ENCODE measurements at places on chromosomes 4 and X.

GRCh38 chr4:121696581-121697461 is at the start of gene ANXA5:
TSS of gene ANXA5 (minus strand) at chr4:121696980. CDS start at chr4:121696589, 391 bp downstream.
- peak; percentile 52 for DNase-seq

- DNase-seq = no peak
These were observed at the start of the genes SATL1 and ZNF711 for GRCh38 chrX:85243761-85244449. TSS of gene SATL1 (minus strand) at chrX:85243779. CDS start at chrX:85108968, 134,811 bp downstream. TSS of gene ZNF711 (plus strand) at chrX:85243991. CDS start at chrX:85247573, 3,582 bp downstream.

- DNase-seq = no peak
These were observed 159.9 kb upstream of the MAMLD1 start for GRCh38 chrX:150203248-150203645.

DNA sequence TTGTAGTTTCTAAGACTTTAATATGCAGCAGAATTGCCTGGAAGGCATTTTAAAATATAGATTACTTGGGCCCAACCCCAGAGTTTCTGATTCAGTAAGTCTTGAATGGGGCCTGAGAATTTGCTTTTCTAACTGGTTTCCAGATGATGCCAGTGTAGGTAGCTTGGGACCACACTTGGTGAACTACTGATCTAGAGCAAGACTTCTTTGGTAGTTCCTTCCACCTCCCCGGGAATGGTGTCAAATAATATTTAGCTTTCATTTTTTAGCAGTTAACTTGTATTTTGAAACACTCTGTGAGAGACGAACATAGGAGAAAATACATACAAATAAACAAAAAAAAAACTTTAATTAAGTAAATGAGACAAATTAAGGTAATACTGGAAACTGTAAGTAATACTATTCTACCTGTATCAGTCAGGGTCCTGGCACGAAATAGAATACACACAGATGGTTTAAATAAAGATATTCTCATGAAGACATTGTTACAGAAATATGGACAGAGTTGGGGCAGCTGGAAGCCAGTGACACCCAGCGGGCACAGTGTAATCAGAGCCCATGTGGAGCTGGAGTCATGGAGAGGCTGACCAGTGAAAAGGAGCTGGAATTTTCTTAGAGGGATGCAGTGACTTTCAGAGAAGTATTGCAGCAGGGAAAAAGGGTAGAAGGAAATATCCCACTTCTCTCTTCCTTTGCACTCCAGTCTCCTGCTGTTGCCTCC is 905.7 kb downstream of the CCSER1 start:
- no peak for DNase-seq

DNA sequence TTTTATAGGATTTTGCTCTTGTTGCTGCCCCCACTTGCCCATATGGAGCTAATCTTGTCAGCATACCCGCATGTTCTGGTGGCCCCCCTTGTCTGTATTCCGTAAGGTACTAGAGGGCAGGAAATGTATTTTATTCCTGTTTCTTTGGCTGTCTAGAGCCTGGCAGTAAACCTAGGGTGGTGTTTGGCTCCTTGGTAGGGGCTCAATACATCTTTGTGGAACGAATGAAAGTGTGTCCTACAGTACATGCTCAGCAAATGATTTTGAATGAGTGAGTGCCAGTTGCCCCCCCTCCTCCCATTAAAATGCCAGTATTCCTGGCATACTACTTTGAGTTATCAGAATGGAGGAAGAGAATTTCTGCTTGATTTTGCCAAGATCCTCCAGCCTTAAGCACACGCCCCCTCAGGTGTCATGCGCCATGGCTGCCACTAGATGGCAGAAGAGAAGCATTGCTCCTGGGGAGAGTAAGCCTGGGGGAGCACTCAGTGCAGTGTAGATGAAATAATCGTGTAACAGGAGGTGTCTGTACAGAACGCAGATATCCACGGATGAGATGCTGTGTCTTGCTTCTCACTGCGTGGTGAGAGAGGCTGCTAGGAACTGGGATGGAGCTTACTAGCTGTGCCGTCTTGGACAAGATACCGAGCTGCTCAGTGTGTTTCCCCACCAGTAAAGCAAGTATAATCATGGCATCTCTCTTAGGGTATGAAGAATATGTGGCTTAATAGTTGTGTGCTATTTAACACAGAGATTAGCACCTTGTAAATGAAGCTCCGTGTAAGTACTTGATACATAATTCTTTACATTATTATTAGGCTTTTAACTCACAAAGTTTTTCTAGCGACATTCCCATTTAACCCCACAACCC is 17.2 kb upstream of the RNF212 start:
- peak; percentile 48 for DNase-seq

DNA sequence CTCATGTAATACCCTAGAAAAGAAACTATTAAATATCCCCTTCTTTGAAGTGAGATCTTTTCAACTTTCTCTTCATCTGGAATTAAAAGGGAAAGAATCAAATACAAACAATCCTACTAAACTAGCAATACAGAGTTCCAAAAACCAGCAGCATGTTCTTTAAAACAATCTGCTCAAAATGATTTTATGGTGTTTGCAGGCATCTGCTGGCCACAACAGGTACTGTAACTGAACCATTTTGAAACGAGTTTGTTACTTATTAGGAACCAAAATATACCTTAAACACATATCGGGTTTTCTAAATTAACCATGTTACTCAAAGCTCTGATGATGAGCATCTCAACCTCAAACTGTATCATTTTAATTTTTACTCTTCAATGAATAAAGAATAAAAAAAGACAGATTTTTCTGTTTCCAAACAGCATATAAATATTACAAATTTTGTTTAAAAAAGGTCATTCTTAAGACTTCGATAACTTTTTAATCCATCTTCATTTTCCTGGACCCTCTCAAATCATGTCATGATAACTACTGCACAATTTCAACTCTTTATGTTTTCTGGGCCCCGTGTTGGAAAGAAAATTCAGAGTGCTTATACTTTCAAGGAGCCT is 56.5 kb downstream of the ARAP2 start:
- no peak for DNase-seq

GRCh38 chr4:106269711-106270110 is 46.3 kb downstream of the TBCK start:
- no peak for DNase-seq

- DNase-seq = no peak
These were observed 75.8 kb upstream of the CCDC160 start for GRCh38 chrX:134161162-134161561.

DNA sequence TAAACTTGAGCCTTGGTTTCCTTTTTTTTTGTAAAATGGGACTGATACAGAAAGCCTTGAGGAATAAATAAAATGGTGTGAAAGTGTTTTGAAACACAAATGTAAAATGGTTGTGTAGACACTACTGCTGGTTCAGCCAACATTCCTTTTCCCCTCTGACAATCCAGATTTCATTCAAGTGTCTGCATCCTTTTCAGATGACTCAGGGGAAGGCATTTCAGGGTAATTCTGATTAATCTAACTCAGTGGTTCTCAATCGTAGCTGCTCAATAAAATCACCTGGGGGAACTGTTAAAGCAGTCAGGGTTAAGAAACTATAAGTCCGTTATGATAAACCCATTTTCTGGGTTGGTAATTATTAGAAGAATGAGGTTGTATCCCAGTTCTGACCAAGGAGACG is 4.6 kb downstream of the ARHGAP10 start:
- DNase-seq = no peak

GRCh38 chr4:156437666-156438065 is 484.0 kb upstream of the CTSO start:
- no peak for DNase-seq

DNA sequence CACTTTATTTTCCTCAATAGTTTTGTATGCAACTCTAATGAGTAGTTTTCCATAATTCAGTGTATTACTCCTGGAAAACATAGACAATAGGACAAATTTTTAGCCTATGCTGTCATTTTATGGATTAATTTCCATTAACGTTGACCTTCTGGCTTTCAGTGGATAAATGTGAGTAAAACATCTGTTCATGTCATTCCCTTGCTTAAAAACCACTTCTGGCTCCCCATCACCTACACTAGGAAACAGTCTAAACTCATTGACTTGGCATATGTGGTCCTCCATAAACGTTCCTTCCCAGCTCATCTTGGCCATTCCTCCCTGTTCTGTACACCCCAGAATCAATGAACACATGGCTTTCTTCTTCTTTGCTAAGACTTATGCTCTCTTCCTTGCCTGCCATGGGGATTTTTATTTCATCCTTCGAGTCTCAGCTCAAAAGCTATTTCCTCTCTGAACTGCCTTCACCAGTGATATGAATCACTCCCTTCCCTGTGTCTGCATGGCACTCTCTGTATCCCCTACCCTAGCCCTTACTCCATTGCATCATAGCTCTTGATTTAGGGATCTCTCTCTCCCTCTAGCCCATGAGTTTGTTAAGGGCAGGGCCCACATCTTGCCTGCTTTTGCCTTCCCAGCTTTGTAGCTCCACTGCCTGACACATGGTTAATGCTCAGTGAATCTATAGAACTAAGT is 34.8 kb downstream of the DOCK11 start:
- DNase-seq = no peak

GRCh38 chrX:155662282-155662681 is 49.5 kb upstream of the TMLHE start:
- no peak for DNase-seq

DNA sequence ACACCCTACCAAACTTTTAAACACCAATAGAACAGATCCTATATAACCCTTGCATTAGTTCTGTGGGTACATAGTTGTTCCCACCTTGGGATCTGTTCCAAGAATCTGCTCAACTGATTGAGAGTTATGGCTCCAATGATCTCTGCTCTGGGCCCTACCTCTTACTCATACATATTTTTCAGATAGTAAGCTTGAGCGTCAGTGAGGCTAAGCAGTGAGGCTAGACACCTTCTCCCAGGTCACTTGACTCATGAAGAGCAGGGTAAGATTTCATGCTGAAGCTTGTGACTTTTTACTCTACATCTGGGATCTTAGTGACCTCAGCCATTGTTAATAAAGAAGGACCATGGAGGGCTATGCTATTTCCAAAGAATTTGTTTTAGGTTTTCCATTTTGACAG is 23.1 kb upstream of the TNIP3 start:
- no peak for DNase-seq

- DNase-seq = no peak
These were observed 14.7 kb upstream of the KLHL8 start for GRCh38 chr4:87235020-87235671.

- no peak for DNase-seq
These were observed 2138.2 kb downstream of the PCDH7 start for GRCh38 chr4:32858361-32858760.

- no peak for DNase-seq
These were observed 188.4 kb upstream of the RPL34 start for GRCh38 chr4:108431986-108432385.

DNA sequence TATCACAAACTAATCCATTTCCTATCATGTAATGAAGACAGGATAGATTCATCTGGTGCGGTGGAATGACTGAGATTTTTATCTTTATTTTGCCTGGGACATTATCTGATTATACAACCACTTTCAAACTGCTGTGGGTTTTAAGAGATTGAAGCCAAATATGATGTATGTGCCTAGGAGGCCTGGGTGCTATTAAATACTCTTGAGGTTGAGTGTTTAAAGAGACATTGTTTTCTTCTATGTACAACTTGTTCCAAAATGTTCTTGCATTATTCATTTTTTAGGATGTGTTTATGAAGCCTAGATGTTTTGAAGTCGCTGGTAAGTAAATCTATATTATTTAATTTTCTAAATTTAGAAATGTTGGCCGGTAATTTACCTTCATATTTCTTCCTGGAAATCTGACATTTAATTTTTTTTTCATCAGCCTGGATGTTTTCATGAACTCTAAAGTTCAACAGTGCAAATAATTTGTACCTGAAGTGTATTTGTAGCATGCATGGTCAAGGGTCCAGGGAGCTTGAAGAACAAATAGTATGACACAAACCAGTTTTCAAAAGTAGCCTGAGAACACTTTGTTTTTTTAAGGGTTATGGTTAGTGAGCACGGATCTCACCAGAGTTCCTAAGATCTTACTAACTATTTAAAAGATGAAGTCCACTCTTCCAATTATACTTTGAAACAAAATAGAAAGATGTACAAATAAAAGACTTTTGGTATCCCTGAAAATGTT is 72.8 kb upstream of the ATP8A1 start:
- DNase-seq = no peak

GRCh38 chrX:1465286-1466231 is 12.8 kb upstream of the ASMTL start:
- DNase-seq = no peak

DNA sequence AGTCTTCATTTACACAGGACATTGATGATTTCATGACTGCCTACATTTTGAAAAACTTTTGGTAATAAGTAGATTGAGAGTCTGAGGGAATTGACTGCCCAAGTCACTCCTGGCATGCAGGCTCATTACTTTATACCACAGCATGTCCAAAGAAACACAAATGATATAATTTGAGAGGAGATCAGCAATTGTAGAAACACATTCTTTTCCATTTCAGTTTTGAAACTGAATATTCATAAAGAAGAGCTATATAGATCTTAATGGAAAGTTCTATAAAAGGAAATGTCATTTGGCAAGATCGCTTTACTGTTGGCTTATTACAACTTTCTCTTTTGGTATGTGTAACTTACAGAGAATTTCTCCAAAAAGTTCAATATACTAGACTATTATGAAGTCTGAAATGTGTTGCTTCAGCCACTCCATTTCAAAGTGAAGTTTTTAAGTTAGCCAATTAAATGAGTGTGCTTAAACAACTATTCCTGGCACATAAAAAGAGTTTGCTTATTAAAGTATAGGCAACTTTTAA is 158.0 kb downstream of the ARAP2 start:
- DNase-seq = no peak

GRCh38 chr4:100289946-100290345 is 99.7 kb upstream of the DDIT4L start:
- no peak for DNase-seq

DNA sequence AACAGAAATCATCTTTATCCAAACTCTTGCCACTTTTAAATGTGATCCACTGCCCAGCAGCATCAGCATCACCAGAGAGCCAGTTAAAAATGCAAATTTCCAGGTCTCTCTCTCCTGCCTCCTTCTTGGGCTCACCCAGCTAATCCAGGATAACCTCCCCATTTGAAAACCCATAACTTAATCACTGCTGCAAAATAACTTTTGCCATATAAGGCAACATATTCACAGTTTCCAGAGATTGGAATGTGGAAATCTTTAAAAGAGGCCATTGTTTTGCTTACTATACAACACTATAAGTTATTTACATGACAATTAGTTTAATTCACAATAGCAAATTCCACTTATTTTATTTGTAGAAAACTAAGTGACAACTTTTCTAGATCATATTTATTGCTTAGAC is 4.8 kb upstream of the EXOSC9 start:
- DNase-seq = no peak

GRCh38 chrX:130895299-130895698 is 7.7 kb downstream of the ENOX2 start:
- no peak for DNase-seq

DNA sequence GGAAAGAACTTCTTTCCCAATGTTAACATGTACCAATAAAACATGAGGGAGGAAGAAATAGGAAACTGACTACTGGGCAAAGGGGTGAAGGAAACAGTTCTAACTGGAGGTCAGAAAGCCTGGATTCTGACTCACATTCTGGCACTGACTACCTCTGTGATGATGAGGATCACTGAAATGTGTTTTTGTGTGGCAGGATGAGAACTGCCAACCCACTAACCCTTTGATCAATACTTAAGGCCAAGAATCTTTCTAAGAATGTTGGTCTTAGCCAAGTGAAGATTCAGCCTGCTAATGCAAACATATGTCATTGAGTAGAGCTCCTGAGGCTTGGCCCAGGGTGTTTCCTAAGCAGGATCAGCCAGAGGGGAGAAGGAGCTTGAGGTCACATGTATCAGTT is 4.6 kb downstream of the ALAS2 start:
- DNase-seq = no peak
